ENCODE measurements at places on chromosomes 2 and 18.

DNA sequence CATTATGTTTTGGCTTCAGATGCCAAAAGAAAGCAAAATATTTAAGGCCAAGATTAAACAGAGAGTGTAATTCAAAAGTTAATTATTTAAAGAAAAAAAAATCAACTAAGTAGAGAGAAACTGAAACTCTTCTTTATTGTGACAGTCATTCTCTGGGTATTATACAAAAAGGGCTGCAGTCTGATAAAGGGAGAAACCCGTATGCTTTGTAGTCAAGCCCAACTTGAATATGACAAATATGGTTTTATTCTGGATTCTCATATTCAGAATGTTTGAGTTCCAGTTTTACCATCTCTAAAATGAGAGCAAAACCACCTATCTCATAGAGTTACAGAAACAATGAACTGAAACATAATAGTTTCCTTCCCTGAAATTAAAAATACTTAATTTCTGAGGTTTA lies 8.2 kb downstream of the CDH2 start:
- ATAC-seq, result no peak

GRCh38 chr2:205965707-205966106 lies 120.3 kb downstream of the INO80D start:
- ATAC-seq, result no peak

GRCh38 chr2:10146366-10147005 lies 23.9 kb downstream of the RRM2 start:
- peak; percentile 6 for ATAC-seq

DNA sequence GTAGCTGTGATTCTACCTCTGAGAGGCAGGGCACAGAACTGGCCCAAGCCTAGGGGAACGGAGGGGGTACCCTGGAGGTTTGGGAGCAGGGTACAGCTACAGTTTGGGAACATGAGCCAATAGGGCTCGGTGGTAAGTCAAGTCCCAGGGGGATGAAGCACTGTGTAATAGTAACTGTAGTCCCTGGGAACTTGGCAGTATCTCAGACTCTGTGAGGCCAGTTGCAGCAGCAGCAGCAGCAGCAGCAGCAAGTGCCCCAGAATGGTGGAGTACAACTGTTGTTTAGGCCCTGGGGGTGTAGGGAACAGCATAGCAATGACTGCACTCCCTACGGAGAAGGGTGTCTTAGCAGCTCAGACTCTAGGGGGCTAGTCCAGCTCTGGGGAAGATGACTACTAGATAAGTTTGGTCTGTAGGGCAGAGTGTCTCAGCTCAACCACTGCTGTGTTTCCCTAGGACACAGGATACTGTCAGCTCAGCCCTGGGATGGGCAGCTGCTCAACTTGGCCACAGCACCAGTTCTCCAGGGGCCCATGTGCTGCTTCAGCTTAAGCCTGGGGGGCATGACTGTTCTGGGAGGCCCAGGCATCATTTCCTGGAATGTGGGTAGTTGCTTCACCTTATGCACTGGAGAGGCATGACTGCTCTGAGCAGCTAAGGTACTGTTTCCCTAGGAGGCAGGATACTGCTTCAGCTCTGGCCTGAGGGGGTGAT lies 20.5 kb downstream of the CARF start:
- no peak for ATAC-seq

- ATAC-seq, result no peak
These were observed 81.8 kb downstream of the EXOC6B start for GRCh38 chr2:72744049-72744448.

DNA sequence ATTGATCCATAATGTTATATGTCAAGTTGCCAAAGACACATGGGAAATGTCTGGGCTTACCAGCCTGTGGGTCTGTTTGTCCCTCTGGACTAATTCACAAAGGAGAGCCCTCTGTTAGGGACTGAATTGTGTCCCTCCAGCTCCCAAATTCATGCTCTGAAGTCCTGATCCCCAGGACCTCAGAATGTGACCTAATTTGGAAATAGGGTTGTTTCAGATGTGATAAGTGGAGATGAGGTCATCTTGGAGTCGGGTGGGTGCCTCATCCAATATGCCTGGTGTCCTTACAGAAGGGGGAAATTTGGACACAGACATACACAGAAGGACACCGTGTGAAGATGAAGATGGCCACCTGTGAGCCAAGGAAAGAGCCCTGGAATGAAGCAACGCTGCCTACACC lies 41.4 kb upstream of the ROCK2 start:
- ATAC-seq, result no peak

GRCh38 chr2:223465793-223466192 lies 136.4 kb downstream of the SCG2 start:
- no peak for ATAC-seq

DNA sequence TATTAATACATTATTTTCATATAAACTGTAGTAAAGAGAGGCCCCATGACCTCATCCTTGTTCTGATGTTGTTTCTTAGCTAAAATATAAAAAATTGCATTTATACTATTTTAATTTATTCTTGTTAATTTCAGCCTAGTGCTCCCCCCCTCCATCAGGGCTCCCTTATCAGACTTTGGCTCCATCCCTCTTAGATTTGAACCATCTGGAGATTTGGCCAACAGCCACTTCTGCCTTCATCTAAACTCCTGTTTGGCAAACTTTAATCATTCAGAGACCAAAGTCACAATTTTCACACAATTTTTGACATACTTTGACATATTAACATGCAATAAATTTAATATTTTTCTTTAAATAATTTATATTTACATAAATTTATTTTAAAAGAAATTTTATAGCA lies 569.3 kb downstream of the TDRD15 start:
- ATAC-seq, result no peak

DNA sequence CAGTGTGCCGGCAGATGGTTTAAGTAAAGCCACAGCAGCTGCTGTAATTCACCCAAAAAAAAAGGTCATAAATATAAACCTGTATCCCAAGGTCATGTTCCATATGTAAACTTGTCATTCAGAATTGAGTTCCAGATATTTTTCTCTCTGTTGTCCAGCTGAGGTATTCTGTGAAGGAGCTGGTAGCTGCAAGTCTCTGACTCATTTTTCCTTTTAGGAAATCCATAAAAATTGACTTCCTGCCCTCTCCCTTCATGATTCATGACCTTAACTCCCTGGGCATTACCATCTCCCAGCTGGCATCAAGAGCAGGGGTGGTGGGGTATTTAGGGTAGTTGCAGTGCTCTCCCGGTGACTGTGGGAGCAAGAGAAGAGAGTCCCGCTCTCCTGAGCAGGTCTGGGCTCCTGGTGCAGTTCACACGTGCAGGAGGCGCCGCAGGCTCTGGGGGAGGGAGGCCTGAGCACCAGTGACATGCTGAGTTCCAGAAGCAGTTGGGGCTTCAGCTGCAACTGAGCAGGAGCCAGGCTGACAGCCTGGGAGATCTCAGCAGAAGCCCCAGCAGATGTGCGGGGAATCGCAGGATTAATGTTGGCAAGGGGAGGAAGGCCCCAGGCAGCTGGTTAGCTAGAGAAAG lies 192.6 kb downstream of the MGAT5 start:
- no peak for ATAC-seq

DNA sequence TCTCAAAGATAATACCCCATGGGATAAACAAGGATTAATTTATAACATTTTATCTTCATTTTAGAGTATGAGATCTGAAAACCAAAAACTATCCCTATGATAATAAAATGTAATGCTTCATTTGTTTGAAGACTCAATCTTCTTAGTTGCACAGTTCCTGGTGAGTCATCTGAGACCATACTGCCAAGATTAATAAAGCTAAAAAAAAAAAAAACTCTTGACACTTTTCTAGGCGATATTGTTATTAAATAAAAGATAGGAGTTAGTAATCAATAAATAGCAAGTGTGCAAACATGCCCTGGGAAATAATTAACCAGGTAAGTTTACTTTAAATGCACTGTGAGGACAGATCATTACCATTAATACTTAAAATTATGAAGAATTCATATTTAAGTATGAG lies 83.9 kb downstream of the RPE start:
- no peak for ATAC-seq

- no peak for ATAC-seq
These were observed 140.4 kb downstream of the RBMS1 start for GRCh38 chr2:160353166-160353565.

GRCh38 chr2:10599921-10600320 lies 89.9 kb downstream of the NOL10 start:
- no peak for ATAC-seq

DNA sequence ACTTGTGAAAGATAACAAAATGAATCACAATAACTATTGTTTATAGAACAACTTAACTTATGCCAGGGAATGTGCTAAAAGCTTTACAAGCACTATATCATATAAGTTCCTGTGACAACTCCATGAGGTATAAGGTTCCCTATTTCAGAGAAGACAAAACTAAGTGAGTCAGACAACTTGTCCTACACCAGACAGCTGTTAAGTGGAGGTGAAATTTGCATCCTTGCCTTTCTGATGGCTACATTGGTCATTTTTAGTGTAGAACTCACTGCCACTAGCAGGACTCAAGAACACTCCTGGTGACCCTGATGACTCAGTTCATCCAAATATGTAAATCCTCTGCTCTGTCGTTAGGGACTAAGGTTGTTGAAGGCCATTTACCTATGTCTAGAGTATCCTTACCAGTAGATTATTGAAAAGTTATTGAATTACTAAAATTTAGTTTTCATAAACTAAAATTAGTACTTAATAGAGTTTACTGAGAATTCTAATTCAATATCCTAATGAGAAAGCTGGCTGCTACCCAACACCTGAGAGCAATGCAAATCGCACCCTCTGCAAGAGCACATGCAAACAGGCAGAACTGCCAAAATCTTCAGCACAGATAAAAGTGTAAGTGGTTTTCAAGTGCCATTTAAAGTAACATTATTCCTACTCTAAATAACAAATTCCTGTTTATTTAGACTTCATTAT lies 636.2 kb downstream of the NRXN1 start:
- ATAC-seq, result no peak

DNA sequence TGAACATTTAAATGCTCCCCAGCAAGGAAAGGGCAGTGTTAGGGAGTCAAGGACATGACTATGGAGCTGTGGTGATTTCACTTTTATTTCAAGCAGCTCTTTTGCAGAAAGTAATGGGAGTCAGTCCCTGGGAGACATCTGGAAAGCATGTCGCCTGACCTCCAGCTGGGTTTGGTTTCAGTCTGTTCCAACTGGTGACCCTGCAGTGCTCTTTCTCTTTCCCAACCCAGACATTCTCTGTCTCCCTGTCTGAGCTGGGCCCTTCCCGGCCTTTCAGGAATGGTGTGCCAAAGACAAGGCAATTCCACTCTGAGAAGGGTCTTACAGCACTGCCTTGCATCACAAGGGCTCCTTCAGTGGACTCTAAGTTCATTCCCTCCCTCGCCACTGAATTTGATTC lies 323.2 kb downstream of the OSR1 start:
- no peak for ATAC-seq

GRCh38 chr2:147428120-147428747 lies 416.6 kb upstream of the ACVR2A start:
- ATAC-seq, result no peak

GRCh38 chr2:189657867-189658266 lies 3.4 kb upstream of the ASNSD1 start:
- peak; percentile 64 for ATAC-seq

GRCh38 chr2:33763671-33764310 lies 164.7 kb upstream of the FAM98A start:
- no peak for ATAC-seq

- ATAC-seq, result no peak
These were observed 114.6 kb downstream of the ACVR1 start for GRCh38 chr2:157761520-157761919.

DNA sequence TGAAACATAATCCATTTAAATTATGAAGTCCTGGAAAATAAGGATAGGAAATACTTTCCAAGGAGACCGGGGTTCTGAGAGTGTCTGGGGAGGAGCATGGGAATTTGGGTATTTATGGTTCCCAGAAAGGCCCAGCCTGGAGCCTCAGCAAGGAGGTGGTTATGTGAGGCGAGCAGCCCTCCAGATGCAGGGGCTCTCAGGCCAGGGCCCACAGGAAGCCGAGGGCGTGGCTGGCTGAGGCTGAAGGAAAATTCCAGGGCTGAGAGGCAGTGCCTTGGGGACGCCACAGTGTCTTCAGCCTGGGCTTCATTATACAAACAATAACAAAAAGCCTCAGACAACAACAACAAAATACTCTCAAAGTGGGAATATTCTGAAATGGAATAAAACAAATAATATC lies 86.9 kb upstream of the SERPINE2 start:
- ATAC-seq, result no peak

DNA sequence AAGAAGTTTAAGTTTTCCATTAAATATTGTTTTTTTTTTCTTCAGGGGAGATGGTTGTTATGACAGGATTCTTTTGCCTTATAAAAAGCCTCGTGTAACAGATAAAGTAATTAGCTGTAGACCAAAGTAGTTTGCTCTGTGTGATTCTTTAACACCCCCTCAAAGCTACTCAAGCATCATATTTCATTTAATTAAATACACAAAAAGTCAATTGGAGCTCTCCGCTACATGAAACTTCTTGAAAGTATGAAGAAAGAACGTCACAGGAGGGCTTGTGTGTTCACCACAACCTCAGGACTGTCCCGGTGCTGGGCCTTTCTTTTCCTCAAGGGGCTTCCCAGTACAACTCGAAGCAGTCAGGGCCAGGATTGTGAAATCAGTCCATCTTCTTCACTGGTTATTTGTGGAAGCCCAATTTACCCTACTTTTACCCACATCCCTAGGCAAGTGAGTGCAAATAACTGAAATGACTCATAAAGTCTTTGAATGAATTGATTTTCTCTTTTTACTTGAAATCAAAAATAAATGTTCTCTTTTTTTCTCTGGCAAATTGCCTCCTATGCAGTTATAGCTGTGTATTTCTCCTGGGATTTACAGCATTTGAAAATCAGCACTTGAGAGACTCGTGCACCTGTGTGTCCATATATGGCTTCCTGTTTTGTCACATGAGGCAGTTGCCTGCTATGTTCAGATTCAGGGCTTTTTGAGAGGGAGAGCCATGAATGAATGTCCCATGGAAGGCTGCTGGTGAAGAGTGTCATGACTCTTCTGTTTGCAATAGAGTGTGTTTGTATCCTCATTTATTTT lies 48.6 kb downstream of the LINC00305 start:
- peak; percentile 46 for ATAC-seq

DNA sequence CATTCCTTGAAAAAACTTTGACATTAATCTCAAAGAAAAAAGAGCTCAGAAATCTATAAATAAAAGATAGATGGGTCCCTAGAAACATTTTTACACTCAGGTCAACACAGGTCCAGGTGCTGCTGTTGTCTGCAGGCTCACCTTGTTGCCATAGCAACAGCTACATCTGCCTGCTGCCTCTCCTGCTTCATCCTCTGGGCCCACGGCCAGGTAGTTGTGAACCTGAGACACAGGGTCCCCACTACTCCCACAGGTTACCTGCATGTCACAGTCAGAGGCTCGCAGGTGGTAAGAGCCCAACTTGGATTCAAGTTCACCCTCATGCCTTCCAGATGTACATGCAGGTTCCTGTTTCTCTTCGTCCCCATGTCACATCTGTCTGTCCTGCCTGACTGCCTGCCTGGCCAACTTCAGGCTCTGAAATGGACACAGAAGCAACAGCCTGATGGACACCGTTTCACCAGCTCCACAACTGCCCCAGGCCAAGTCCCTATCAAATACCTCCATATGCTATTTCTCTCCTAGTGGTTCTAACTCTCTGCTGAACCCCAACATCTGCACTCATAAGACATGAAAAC lies 88.3 kb upstream of the SALL3 start:
- ATAC-seq, result no peak
